ENCODE measurements at places on chromosomes 13 and 19. TPM values are rescaled to one million over a fixed set of nuclear protein-coding genes. Genes with fewer than 3 reads are reported as not detected.

Gene TLE6
- 1.9 TPM for total RNA-seq

Gene UNC13A
- total RNA-seq, result 48.5 TPM

Gene IGFL1
- not detected for total RNA-seq

Gene KLK2
- total RNA-seq, result not detected

Gene SPACA4
- total RNA-seq, result not detected

Gene ELSPBP1
- not detected for total RNA-seq

Gene LYPD5
- total RNA-seq, result 4.7 TPM
